ENCODE measurements at places on chromosomes 7 and 10.

DNA sequence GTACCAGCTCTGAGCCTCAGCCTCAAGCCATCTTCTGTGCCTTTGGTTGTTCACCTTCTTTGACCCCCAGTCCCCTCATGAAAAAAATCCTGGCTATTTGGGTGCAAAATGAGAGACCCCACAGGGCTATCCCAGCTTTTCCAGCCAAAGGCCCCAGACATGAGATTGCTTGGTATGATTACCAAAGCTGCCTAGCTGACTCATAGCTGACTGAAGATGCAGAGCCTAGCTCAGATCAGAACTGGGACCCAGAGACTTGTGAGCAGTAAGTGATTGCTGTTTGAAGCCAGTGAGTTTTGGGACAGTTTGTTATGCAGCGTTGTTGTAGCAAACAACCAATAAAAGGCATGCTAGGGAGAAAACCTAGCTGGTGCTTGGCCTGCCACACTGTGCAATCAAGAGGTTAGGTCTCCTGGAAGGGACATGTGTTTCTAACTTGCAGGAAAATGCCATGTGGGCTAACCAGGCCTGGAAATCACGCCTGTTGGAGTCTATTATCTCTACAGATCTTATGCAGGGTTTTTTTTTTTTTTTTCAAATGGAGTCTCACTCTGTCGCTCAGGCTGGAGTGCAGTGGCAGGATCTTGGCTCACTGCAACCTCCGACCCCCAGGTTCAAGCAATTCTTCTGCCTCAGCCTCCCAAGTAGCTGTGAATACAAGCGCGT lies 48.0 kb upstream of the DAGLB start:
- DNase-seq = no peak

GRCh38 chr7:19110026-19110730 lies 7.3 kb downstream of the TWIST1 start:
- no peak for DNase-seq

- no peak for DNase-seq
These were observed 84.8 kb upstream of the LRRC4 start for GRCh38 chr7:128115821-128116723.

DNA sequence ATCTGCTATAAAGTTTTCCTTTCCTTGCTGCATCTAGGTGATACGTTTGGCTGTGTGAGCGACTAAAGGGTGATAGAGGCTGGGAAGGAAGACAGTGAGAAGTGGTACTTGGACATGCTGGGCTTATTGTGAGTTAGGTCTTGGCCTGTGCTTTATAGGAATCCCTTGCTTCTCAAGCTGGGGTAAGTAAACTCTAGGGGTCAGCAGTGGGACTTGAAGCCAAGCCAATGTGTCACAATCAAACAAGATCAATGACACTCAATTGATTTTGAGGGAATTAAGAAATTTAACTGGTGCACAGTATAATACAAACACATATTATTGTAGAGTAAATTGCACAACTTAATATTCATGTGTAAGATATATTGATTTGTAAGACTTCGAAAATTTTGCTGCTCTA lies 155.8 kb upstream of the AOAH start:
- no peak for DNase-seq

- no peak for DNase-seq
These were observed 8.6 kb downstream of the ZSCAN25 start for GRCh38 chr7:99625321-99625720.

GRCh38 chr7:132078891-132079735 lies 497.2 kb downstream of the PLXNA4 start:
- no peak for DNase-seq

DNA sequence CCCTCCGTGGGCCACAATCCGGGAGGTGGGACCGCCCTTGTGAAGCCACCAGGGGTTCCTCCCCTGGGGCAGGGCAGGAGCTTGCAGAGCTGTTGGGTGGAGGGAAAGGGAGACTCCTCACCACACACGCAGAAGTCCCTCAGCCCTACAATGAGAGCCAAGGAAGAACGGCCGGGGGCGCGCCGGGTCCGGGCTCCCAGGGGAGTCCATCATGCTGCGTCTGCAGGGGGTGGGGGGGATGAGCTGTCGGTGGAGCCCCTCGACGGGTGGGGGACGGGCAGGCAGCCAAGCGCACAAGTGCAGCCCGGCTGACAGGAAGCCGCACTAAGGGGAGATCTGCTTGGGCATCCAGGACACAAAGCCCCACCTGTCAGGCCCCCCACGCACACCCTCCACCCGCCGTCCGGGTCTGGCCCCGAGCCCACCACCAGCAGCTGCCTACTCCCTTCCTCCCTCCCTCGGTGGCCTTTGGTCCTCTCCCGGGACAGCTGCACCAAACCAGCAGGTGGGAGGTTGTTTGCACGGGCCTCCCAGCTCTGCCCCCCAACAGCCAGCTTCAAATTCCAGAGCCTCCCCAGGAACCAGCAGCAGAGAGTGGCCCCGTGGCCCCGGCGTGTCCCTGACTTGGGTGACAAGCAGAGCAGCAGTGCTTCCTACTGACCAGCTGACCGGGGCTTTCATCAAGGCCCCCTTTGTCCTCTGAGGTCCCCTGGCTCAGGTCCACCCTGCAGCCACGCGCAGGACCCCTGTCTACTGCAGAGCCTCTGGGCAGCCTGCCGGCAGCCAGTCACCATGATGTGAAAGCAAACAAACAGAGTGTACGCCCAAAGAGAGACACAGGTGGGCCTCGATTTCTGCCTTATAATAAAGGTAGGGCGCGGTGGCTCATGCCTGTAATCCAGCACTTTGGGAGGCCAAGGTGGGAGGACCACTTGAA lies 50.3 kb downstream of the HIP1 start:
- DNase-seq = no peak

GRCh38 chr7:3080106-3080505 lies 36.4 kb upstream of the CARD11 start:
- DNase-seq = no peak

- DNase-seq = peak; percentile 47
These were observed 8.2 kb downstream of the TFR2 start for GRCh38 chr7:100632951-100633717.

DNA sequence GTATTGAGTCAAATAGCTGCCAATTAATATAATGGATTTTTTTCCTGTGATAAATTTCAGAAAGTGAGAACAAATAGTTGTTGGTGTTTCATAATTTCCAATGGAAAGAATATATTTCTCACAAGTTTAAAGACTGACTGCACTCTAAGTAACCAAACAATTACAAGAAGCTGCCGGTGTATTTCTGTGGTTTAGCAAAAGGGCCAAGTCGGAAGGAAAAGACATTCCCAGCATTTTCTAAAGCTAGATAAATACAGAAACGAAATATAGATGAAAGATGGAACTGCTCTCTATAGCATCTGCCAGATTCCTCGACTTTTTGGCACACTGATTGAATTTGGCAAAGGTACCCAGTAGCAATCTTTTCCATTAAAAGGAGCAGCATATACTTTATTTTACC lies 92.7 kb upstream of the MKX start:
- no peak for DNase-seq

DNA sequence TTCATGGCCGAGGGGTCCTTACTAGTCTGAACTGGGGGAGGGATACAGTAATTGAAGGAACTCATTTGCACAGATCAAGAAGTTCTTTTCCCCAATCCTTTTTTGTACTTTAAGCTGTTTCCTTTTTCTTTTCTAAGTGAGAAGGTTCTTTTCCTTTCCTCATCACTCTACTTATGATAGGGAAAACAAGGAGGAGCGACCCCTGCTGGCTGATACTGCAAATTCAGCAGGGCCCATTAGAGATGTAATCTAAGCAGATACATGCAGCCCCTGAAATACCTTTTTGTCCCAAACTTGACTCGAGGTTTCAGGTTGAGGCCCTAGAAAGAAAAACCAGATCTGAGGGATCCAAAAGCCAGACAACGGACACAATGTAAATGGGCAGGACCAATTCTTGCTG lies 305.5 kb downstream of the DNAJB9 start:
- DNase-seq = no peak

- no peak for DNase-seq
These were observed 6.1 kb upstream of the TNS3 start for GRCh38 chr7:47587976-47588375.

GRCh38 chr10:100341953-100342626 lies 4.9 kb upstream of the SCD start:
- DNase-seq = no peak

- peak; percentile 23 for DNase-seq
These were observed 86.9 kb downstream of the JAZF1 start for GRCh38 chr7:28093623-28094232.

- DNase-seq = no peak
These were observed 269.2 kb upstream of the TCERG1L start for GRCh38 chr10:131580674-131581073.

DNA sequence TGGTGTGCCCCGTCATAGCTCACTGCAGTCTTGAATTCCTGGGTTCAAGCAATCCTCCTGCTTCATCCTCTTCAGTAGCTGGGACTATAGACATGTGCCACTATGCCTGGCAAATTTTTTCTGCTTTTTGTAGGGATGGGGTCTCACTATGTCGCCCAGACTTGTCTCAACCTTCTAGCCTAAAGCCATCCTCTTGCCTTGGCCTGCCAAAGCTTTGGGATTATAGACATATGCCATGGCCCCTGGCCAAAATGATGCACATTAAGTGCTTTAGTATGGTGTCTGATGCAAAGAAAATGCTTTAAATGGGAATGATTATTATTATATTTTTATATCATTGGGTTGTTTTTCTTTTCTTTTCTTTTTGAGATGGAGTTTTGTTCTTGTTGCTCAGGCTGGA lies 33.2 kb upstream of the VCL start:
- DNase-seq = no peak

- no peak for DNase-seq
These were observed 16.4 kb downstream of the IRF5 start for GRCh38 chr7:128954150-128954549.

DNA sequence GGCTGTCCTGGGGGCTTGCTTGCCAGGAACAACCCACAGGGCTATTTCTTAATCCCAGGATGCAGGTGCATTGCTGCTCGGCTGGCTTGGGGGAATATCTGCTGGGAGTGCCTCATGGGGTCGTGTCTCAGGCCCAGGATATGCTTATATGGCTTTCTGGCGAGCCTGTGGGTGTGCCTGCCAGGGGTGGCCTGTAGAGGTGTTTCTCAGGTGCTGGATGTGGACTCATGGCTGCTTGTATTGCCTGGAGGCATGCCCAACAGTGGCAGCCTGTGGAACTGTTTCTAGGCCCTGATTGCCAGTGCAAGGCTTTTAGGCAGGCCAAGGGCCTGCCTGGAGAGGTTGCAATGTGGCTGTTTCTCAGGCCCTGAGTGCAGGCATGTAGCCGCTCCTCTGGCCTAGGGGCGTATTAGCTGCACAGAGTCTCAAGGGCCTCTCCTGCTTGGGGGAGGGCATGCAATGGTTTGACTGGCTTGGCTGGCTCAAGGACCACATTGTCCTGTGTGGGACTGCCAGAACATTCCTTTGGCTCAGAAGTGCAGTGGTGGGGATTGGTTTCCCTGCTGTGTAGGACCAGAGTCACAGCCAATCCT lies 202.1 kb downstream of the ATRNL1 start:
- DNase-seq = no peak

GRCh38 chr10:17353568-17354300 lies 100.7 kb downstream of the ST8SIA6 start:
- DNase-seq = no peak

GRCh38 chr7:150476819-150477631 lies 26.6 kb downstream of the GIMAP8 start:
- DNase-seq = peak; percentile 21

DNA sequence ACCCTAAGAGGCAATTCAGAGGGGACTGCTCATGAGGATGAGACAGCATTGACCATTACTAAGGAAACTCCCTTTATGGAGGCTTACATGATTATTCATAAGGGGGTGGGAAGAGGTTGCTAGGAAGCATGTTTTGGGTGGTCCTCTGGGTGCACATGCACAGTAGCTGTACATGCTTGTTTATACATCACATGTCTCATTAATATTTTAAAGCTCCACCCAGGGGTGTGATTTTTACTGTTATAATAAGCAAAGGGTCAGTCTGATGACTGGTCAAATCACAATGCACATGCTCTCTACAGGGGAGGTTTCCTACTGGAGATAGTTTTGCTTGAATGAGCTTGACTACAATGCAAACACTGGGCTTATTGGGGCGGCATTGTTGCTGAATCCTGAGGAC lies 23.8 kb upstream of the PPP1R9A start:
- no peak for DNase-seq

- no peak for DNase-seq
These were observed 269.4 kb downstream of the NXPH1 start for GRCh38 chr7:8702807-8703206.

DNA sequence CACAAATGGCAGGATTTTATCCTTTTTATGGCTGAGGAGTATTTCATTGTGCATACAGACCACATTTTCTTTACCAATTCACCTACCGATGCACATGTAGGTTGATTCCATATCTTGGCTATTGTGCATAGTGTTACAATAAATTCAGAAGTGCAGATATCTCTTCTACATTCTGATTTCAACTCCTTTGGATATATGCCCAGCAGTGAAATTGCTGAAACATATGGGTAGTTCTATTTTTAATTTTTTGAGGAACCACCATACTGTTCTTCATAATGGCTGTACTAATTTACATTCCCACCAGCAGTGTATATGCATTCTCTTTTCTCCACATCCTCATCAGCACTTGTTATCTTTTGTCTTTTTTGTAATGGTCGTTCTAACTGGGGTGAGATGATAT lies 1290.3 kb downstream of the XPNPEP1 start:
- DNase-seq = no peak

DNA sequence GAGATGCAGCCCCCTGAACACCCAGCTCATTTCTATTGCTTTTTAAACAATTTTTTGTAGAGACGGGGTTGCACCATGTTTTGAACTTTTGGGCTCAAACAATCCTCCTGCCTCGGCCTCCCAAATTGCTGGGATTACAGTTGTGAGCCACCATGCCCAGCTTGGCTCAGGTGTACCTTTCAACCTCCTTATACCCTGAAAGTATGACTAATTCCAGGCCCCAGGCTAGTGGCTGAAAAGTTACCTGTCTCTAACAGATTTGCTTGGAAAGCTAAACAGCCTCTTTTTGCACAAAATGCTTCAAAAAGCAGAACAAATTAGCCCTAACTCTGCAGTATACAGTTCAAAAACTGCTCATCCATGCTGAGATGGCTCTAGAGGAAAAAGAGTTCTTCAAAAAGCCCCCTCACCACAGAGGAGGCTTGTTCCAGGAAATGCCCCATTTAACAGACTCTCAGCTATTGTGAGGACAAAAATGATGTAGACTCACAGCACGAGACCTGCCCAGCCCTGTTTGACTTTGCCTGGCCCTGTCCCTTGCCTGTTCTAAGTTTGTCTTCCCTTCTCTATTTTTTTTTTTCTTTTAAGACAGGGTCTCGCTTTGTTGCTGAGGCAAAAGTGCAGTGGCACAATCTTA lies 13.4 kb upstream of the AP1S1 start:
- no peak for DNase-seq

- DNase-seq = no peak
These were observed 148.3 kb downstream of the ARID5B start for GRCh38 chr10:62049624-62050345.

- DNase-seq = no peak
These were observed 409 bp downstream of the DNMBP start for GRCh38 chr10:100009283-100009792.

DNA sequence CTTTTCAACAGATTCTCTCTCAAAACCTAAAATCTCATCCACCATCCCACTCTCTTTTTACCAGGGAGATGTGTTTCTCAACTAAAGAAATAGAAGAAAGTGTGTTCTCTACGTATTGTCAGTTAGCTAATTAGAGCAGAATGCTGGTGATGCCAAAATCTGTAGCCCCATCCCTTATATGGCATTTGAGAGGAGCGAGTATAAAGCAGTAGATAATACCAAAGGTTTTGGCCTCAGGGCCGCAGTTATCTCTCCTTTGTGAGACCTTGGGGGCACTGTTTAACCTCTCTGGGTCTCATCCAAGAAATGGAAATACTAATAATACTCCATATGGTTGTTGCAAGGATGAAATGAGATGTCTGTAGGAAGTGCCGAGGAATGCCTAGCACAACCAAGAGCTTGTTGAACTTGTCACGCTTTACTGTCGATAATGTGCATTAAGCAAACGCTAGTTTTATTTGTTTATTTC lies 456 bp upstream of the DLD start:
- DNase-seq = no peak

All from stimulated activated CD4-positive, alpha-beta T cell treated with anti-CD3 and anti-CD28 coated beads, TNF-alpha, amount 100 ng/mL, for 24 hours (primary cell).